ENCODE measurements at places on chromosomes 5 and 9.

DNA sequence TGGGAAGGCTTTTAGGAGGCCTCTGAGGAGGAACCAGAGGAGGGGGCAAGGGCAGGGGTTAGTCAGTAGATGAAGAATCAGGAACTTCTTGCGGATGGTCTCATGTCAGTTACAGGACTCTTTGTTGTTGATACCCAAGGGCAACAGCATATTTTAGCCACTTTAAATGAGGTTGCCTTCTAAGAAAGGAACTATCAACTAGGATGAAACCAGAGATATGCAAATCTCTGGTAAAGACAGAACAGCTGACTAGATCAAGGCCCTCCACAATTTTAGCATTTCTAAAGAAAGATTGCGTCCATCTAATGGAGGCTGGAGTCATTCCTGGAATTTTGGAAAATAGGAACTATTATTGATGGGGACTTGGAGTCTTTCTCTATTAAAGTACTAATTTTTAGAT lies 57.7 kb upstream of the KLF4 start:
- no peak for DNase-seq

DNA sequence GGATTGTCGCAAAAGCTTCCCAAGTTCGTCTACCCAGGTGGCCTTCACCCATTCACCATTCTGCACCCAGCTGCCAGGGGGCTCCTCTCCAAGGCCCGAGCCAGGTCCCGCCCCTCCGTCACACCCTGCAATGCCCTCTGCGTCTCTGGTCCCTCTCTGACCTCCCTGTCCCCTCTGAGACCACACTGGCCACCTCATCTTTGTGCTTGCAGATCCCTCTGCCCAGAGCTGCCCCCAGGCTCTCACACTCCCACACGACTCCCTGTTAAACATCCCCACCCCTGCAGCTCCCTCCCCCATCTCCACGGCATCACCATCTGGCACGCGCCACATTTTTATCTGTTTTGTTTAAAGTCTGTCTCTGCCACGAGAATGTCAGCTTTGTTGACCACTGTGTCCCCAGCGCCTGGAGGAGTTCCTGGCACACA lies 243.6 kb downstream of the PBX3 start:
- no peak for DNase-seq

GRCh38 chr5:140109018-140109758 lies 4.7 kb upstream of the PURA start:
- DNase-seq: no peak

GRCh38 chr9:136171801-136172411 lies 33.0 kb downstream of the LHX3 start:
- no peak for DNase-seq

- DNase-seq: no peak
Measured at GRCh38 chr5:116358911-116359418, 215.7 kb downstream of the SEMA6A start.

DNA sequence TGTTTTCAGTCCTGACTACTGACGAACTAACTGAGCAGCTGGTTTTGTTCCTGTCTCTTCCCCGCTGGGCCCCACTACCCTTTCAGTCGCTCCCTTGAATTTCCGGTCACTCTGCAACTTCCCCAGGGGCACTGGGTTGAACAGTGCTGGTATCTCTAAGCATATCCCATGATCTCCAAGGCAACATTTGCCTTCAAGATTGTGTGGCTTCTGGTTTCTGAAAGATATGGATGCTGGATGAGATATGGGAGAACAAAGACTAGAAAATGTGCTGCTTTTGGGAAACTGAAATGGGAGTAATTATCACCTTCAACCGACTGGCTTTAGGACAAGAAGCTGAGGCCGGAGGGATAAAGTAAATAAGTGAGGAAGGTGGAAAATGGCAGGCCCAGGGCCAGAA lies 258.2 kb upstream of the PIK3R1 start:
- no peak for DNase-seq

GRCh38 chr9:119436261-119436660 lies 67.0 kb upstream of the BRINP1 start:
- no peak for DNase-seq

GRCh38 chr5:120164037-120164436 lies 300.1 kb upstream of the PRR16 start:
- no peak for DNase-seq

- no peak for DNase-seq
Measured at GRCh38 chr5:9544056-9544455, 1.8 kb downstream of the SEMA5A start.

- DNase-seq: no peak
Measured at GRCh38 chr9:100534401-100534800, 43.5 kb upstream of the CAVIN4 start.

- no peak for DNase-seq
Measured at GRCh38 chr5:18745988-18746615, 1111.8 kb downstream of the TAF11L14 start.

DNA sequence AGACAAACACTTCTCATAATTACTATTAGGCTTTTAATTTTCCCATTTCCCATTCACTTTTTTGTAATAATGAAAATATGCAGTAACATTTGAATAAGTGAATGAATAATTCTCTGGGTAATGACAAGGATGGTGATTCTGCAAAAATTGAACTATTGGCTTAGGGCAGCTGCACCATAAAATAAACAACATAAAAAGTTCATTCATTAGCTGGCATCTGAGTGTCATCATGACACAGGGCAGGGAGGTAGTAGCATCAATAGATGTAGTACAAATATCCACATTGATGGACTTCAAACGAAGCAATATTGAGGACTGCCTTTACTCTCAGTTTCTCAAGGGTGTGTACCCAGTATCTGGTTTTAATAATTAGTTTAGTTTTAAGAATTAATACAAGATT lies 4.9 kb downstream of the MEGF10 start:
- DNase-seq: no peak

GRCh38 chr5:131206772-131207171 lies 36.0 kb downstream of the LYRM7 start:
- no peak for DNase-seq

DNA sequence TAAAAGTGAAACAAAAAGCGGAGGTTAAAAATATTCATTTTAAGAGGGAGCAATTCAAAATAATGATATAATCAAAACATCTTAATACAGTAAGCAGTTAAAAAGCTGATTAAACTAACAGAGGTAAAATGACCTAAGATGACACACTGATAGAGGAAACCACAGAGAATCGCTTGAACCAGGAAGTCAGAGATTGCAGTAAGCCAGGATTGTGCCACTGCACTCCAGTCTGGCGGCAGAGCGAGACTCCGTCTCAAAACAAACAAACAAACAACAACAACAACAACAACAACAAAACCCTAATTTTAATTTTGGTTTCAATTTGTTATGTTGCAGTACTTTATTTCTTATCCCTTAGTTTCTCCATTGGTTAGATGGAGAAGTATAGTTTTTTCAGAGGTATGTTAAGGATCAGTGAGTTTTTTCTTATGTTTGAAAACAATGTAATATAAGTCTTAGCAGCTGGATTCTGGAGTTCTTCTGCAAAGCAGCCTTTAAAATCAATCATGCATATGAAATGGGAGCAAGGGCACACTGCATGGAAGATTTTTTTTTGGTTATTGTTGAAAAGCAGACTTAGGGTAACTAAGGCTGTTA lies 58.5 kb downstream of the MLANA start:
- no peak for DNase-seq

GRCh38 chr5:73232266-73233041 lies 59.5 kb downstream of the TMEM174 start:
- no peak for DNase-seq

- no peak for DNase-seq
Measured at GRCh38 chr5:179417016-179417415, 71.8 kb upstream of the ADAMTS2 start.

- no peak for DNase-seq
Measured at GRCh38 chr5:177997319-177997670, 1.3 kb upstream of the PROP1 start.

DNA sequence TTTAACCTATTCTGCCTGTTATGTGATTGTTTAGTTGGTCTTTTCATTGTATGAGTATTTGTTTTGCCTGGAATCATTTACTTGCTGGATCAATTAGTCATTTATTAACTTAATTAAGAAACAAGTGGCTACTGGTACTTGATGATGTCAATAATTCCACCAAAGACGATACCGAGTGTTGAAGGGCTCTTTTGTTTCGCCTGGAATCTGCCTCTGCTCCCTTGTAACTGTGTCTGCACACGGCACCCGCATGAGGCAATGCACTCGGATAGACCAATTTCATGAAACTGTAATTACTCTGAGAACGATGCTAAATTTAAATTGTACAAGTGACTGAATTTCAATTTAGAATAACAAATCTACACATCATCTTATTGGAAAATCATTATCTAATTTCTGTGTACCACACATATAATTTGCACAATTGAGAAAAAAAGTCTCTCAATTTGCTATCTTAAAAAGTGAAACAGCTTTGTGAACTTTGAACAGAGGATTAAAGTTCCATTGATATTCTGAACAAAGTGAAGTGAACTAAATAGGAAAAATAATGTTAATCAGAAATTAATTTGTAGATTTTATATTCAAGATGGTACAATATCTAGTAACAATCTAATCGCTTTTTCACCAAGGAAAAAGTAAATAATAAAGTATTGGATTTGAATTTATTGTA lies 143.2 kb downstream of the CTNND2 start:
- DNase-seq: no peak

- DNase-seq: no peak
Measured at GRCh38 chr5:83363111-83363885, 108.2 kb upstream of the VCAN start.

- DNase-seq: no peak
Measured at GRCh38 chr5:140181002-140181483, 6.1 kb downstream of the CYSTM1 start.

DNA sequence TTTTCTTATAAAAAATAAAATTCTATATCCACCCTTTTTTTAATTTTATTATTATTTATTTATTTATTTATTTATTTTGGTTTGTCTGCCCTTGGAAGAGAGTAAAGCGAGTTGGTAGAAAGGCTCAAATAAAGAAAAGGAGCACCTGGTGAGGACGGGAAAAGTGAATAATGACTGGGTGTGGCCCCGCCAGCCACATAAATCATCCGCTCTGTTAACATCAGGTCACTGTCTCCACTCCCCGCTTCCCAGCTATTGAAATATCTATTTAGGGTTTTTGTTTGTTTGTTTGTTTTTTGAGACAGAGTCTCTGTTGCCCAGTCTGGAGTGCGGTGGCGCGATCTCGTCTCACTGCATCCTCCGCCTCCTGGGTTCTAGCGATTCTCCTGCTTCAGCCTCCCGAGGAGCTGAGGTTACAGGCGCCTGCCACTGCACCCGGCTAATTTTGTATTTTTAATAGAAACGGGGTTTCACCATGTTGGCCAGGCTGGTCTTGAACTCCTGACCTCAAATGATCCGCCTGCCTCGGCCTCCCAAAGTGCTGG lies 844 bp downstream of the POLR3G start:
- no peak for DNase-seq

DNA sequence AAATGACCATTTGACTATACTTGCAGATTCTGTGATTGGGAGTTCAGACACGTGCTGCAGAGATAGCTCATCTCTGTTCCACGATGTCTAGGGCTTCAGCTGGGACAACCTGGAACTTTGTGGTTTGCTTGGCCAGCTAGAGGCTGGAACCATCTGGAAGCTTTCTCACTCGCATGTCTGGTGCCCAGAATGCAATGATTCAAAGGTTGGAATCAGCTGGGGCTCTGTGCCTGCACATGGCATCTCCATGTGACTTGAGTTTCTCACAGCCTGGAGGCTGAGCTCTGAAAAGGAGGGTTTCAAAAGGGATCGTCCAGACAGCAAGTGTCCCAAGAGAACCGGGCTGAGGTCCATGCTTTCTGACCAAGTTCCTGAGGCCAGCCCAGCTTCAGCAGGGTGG lies 465.2 kb downstream of the GADD45G start:
- no peak for DNase-seq

- no peak for DNase-seq
Measured at GRCh38 chr9:114987116-114987515, 56.7 kb upstream of the TNFSF8 start.

- DNase-seq: no peak
Measured at GRCh38 chr9:136365775-136366222, 2.3 kb upstream of the DNLZ start.

DNA sequence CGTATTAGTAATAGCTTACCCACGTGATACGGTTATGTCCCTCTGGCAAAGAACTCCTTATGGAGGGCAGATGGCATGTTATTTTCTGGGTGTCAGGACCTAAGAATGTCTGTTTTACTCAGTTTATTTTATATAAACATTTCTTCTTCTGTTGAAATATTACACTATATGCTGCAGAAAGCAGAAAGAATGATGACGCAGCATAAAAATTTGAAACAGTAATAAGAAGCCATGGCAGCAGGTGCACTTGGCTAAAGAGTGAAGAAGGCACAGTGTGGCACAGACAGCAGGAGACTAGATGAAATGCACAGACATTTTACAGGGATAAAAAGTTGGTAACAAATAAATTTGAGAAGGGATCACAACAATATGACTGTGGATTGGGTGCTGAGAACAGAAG lies 46.3 kb upstream of the CDH10 start:
- no peak for DNase-seq

- DNase-seq: no peak
Measured at GRCh38 chr9:94713436-94714215, 12.9 kb upstream of the AOPEP start.

DNA sequence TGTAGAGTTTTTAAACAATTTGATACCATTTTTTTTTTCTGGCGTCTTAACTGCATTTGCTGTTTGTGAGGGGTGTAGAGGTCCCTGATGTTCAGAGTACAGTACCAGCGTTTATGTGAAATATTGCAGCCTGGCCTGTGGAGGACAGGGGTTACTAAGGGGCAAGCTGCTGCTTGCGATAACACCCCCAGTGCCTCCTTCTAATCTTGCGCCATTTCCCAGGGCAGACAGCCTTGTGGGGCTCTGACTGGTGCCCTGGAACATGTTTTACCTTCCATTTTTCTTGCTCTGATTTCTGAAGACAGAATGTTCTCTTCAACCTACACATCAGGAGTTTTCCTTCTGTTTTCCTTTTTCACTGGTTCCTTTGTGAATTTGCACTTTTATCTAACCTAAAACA lies 142.9 kb downstream of the DOCK8 start:
- DNase-seq: no peak

DNA sequence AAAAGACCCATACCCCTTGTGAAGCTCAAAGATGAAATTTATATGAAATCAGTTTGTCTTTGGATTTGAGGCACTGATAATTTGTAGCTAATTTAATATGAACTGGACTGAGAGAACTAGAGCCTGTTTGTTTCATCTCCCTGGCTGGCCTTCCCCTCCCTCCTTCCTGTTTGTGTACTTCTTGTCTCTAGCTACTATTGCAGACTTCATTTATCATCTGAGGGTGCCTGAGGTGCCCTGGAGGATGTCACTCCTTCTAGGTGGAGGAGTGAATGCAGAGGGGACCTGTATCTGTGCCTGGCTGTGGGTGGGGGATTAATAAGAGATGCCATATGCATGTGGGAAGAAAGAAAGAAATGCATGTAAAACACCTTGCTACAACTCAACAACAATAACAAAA lies 22.2 kb upstream of the GNPDA1 start:
- no peak for DNase-seq
